ENCODE measurements at places on chromosomes 7 and 10.

GRCh38 chr10:89278900-89279392, 22.9 kb upstream of the IFIT2 start:
- DNase-seq, result no peak

DNA sequence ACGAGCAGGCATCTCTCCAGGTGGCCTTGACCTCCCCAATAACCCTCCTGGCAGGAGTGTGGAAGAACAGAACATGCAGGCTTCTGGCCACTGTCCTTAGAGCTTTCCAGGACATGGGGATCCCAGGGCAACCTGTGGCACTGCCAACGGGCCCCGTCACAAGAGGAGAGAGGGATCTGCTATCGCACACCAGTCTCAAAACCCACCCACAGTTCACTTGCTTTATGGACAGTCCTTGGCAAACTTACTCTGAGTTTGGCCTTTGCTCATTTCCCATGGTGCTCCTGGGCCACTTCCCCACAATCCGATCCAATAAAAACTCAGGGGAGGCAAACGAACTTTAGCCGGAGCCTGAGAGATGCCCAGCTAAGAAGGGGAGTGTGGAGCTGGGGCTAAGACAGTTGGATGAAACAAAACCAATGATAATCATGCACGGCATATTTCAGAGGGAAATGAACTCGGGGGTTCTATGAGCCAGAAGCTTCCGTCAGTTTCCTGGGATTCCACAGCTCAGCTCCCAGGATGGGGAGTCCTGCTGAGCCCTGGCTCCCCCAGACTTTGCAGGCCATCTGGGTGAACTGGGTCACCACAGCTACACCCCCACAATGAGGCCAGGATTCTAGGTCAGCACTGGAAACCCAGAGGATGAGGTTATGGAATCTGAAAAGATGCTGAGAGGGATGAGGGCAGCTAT, 158.4 kb downstream of the NEURL1 start:
- no peak for DNase-seq

- no peak for DNase-seq
These were observed 140.6 kb downstream of the TMEM168 start for GRCh38 chr7:112649560-112649959.

GRCh38 chr7:150877536-150877935, 25.2 kb downstream of the AOC1 start:
- DNase-seq, result no peak

GRCh38 chr10:96233959-96234358, 37.4 kb downstream of the BLNK start:
- DNase-seq, result no peak
